ENCODE measurements at places on chromosomes 7 and 10. TPM values are rescaled to one million over a fixed set of nuclear protein-coding genes. Genes with fewer than 3 reads are reported as not detected.

Gene MACC1
- under 0.01 TPM for total RNA-seq

DNA sequence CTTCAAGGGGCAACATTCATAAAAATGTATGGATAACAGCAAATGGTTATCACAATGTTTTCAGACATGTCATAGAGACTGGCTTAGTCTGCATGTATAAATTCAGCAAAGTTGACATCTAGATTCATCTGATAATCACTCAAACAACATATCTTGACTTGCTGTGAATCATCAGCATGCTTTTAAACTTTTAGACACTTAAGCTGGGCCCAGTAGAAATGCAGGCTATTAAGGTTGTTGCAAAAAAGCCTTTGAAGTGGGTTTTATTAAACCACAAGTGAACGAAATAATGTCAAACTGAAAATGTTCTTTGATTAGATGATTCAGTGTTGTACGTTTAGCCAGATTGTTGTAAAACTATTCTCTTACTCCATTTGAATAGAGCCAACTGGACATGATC lies 759.6 kb downstream of the NXPH1 start:
- DNase-seq, result no peak

Gene EN2
- not detected for total RNA-seq

Gene VKORC1L1
- total RNA-seq, result 14.8 TPM

DNA sequence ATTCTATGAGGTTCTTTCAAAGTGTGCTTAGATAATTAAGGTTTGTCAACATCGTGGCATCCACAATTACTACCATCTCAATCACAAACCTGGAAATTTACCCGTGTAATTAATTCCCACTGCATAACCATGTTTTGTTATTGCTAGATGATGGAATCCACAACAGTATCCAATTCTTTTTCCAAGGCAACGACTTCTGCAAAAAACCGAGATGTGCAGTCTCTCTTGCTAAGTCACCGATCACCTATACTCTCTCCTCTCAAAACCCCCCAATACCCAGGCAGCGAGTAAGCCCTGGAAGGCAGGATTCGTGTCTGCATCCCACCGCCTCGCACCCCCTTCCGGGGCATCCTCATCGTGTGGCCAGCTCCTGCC lies 678 bp upstream of the EIF4H start:
- no peak for DNase-seq

DNA sequence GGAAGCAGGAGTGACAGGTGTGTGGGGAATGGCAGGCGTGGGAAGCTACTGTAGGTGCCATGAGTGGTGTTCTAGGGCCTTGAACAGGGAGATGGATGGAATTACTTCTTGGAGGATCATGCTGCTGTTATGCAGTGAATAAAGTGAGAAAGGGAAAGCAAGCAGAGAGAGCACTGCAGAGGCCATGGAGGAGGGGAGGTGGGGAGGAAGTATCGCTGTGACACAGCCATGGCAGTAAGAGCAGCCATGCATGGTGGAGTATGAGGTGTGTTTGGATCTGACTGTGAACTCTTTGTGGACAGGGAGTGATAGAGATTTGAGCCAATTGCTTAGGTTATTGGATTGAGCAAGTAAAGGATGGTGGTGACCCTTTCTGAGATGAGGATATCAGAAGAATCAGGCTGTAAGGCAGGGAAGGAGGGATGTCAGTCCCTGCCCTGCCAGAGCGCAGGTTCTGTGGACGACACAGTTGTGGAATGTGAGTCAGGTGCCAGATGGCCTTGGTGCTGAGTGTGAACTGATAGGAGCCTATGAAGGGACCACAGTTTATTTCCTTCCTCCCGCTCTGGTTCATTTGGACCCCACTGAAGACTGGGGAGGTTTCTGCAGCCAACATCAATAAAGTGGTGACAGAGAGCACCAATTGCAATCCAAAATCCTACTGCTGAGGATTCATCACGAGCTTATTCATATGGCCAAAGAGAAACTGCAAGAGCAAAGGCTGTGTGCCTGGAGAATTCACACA lies 105.5 kb upstream of the TMEM72 start:
- DNase-seq, result peak; percentile 55

DNA sequence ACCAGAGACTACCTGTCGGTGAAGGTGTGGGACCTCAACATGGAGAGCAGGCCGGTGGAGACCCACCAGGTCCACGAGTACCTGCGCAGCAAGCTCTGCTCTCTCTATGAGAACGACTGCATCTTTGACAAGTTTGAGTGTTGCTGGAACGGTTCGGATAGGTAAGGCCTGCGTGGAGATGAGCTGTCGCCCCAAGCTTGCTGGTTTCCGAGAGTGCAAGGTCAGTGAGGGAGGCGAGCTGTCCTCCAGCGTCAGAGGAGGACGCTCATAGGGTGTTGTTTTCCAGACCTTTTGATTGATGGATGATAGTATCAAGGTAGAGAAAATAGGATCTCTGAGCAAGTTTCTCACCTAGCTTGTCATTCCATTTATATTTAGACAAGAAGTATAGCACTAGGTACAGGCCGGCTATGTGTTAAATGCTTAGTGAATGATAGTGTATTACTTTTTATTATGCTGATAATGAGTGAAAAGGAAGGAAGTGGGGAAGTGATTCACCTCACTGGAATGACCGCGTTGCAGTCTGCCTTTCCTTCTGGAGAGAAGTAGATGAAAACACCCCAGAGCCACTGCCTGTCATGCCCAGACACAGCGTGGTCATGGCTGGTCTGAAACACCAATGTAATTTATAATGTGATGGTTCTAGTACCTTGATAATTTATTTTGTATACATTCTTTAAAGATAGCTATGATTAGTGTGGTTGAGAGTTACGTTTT lies 33.9 kb downstream of the BNIP3 start:
- peak; percentile 91 for DNase-seq
